ENCODE measurements at places on chromosomes 1 and 21.

DNA sequence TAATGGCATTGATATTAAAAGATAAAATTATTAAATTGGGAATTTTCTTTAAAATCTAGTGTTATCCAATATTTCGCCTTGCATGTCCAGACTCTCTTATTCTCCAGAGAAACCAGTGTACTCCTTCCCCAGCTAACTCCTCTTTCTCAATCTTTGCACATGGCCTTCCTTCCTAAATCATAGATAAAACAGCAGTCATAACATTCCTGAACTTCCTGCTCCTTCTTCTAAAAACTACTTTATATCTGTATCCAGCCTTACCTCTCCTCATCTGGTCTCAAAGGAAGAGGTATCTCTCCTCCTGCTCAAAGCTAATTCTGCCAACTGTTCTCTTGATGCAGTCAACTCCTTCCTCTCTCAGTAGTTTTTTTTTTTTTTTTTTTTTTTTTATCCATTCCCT is 39.5 kb upstream of the NEK7 start:
- no peak for DNase-seq

DNA sequence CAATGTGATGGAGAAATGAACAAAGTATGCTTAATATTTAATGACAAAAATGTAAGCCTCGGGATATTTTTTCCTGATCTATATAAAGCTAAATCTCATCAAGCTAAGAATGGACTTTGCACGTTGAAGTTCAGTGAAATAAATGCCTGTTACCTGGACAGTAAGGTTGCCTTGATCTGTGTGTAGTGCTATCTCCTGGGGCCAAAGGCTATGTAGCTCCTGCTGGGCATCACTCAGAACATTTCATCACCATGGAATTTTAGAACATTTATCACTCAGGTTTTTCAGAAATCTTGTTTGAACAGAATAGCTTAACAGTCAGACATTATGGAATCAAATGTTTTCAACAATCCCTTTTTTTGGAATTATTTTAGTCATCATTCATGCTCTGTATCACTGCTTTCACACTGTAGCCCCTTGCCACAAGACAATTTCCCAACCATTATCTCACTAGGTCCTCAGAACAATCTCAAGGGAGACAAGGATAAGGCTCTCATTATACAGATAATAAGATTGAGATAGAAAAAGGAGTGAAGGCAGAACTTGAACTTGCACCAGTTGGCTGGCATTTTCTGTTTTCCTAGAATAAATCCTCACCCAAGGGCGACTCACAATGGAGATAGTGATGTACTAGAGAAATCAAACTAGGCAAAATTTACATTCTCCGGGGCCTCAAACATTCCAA is 3.7 kb downstream of the OR10J1 start:
- DNase-seq: no peak

GRCh38 chr1:178599087-178599486 is 86.2 kb downstream of the TEX35 start:
- no peak for DNase-seq

- no peak for DNase-seq
These were observed 28.3 kb upstream of the PKN2 start for GRCh38 chr1:88655685-88656299.

- DNase-seq: no peak
These were observed 476.5 kb downstream of the PTPRU start for GRCh38 chr1:29712801-29713200.

GRCh38 chr1:157412308-157412707 is 140.0 kb downstream of the FCRL5 start:
- DNase-seq: no peak

GRCh38 chr1:172004671-172005070 is 163.4 kb downstream of the DNM3 start:
- no peak for DNase-seq

GRCh38 chr1:176552999-176553398 is 90.0 kb downstream of the PAPPA2 start:
- no peak for DNase-seq

DNA sequence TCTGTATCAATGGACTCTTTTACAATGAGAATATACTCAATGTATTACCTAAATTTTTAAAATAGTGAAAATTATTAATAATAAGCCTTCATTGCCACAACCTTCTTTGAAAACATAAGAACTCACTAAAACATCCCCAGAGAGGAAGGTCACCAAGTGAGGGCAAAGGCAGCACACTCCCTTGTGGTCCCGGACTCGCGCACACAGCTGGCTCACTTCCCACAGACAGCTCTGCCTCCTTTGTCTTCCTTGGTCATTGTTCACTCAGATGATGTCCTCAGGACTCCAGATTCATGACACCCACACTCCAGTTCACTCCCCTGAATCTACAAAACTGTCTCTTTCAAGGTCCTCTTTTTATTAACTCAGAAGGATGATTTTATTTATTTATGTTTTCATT is 19.2 kb upstream of the UBR4 start:
- DNase-seq: no peak

DNA sequence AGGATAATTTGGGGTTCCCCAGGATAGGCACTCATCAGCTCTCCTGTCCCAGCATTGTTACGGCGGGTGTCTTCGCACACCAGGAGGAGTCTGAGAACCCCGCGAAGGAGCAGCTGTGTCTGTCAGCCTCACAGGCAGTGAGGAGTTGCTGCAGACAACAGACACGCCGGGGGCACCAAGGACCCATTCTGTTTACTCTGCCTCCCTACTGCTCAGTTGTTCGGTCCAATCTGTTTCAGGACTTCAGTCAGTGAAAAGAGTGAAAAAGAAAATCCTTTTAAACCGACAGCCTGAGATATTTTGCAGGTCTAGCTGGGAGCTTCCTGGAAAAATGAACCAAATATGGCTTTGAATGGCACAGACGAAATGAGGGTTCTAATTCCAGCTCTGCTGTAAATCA is 288.4 kb downstream of the OMA1 start:
- no peak for DNase-seq

DNA sequence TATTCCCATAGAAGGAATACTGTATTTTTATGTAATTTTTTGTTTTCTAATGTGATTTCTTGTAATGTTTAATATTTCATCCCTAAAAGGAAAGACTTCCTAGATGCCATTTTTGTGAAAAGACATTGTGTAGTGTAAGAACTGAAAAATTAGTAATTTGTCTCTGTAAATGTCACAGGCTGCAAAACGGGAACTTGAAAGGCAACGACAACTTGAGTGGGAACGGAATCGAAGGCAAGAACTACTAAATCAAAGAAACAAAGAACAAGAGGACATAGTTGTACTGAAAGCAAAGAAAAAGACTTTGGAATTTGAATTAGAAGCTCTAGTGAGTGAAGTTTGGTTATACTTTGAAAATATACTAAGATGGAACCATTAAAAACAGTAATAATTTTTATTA is 132.2 kb downstream of the ITSN1 start:
- DNase-seq: no peak

DNA sequence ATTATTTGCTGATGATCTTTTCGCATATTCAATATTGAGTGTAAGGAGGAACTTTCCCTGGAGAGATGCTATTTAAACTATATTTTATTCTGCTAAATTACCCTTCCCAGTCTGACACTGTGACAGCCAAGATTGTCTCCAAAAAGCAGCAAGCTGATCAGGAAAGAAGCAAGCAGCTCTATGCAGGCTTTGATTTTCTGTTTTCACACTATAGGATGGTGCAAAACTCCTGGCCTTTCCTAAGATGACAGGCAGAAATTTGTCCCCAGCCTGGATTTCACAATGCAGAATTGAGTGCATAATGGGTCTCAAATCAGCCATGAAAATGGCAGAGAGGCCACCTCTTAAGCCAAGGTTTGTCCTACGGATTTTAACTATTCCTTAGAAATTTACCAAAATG is 1.1 kb downstream of the SGIP1 start:
- no peak for DNase-seq

- DNase-seq: no peak
These were observed 20.6 kb downstream of the DDAH1 start for GRCh38 chr1:85444381-85444780.

GRCh38 chr1:37347104-37347649 is 127.2 kb upstream of the ZC3H12A start:
- DNase-seq: no peak

DNA sequence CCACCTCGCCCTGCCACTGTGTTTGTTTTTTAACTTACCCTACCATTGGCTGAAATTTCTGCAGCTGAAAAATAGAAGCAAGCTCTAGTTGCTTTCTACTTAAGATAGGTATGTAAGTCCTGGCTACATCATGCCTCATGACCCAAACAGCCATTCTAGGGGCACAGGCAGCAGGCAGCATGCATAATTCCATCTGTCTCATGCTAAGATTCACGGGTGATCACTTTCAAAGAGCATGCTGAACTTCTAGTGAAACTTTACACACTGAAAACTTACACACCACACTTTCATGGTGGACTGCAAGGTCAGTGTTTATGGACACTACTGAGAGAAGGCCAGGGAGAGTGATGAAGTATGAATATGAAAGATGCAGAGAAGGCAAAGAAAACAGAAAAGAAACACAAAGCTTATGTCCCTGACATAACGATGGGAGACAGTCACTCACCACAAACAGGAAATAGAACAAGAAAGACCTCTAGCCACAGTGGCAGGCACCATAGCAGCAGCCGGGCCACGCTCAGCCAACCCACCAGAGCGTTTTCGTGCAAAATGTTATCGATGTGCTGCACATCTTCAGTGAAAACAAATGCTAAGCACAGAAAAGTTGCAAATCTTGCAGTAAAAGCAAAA is 102.3 kb upstream of the TIAM1 start:
- DNase-seq: no peak

GRCh38 chr1:214989341-214989740 is 93.2 kb upstream of the KCNK2 start:
- no peak for DNase-seq

DNA sequence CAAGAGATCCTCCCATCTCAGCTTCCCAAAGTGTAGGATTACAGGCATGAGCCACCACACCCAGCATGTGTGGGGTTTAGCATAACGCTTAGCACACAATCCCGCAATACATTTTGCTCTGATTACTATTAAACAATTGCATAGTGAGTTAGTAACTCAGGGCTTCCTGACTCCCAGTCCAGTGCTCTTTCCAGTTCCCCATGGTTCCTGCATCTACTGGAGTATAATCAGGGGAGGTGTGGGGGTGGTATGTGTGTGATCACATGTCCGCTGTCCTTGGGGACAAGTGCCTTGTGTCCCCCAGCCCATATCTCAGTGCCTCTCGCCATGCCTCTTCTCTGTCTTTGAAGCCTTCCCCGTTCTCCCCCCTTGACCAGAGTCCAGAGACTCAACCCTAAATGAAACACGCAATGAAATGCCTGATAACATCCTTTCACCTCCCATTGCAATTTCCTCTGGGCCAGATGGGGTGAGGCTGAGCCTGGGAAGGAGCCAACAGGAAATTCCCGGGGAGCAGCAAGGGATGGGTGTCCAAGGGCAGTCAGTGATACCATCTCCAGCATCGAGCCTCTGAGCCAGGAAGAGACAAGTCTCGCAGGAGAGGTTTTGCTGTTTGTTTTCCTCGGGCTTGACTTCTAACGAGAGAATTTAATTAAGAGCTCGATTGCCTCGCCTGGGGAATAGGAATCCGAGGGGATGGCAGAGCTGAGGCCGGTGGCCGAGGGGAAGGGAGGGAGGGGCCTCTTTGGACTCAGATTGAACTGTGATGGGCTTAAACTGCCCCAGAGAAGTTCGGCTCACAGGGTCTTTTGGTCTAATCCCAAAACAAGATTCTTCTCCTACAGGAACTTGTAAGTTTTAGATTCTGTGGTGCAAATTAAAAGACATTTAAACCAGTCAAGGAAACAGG is 7.7 kb upstream of the HTR1D start:
- no peak for DNase-seq

DNA sequence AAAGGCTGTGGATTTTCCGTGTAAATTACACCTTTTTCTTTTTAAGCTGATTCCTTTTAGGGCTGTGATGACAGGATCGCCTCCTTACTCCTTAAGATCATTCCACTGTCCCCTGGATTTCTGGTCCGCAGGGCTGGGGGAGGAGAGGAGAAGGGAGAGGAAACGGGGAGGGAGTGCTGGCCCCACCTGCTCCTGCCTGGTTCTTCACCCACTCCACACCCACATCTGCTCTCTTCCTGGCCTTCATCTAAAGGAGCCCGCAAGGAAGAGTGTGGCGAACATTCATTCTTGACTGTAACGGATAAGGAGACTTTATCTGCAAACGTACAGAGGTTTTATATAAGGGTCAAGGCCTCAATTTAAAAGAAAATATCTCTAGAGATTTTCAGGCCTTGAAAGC is 242.0 kb downstream of the RHOU start:
- DNase-seq: no peak

DNA sequence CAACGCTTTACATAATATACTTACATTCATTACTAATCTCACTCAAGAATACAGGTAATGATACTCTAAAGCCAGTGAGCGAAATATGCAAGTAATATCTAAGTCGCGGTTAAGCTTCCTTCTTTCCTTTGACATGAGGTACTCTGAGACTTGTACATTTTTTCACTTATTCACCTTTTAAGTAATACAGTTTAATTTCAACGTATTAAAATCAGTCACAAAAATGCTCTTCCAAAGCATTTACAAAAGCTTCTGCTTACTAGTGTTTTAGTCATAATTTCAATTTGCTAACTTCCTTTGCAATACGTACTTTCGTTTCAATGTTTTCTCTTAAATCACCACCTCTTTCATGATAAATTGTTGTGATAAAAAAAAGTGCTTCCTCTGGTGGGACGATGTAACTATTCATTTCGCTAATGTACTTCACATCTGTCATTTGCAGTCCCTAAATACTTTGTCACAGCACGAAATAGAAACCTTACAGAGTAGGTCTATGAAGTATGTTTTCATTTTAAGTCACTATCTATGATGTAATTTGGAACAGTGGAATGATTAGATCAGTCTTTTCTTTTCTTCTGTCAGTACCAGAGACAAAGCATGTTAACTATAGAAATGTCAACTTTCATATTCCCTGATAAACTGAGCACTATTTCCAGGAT is 34.0 kb upstream of the ADGRL4 start:
- no peak for DNase-seq

GRCh38 chr1:207398986-207399385 is 55.1 kb upstream of the CR2 start:
- no peak for DNase-seq

- DNase-seq: no peak
These were observed 200.0 kb downstream of the SLC45A1 start for GRCh38 chr1:8517661-8518489.

DNA sequence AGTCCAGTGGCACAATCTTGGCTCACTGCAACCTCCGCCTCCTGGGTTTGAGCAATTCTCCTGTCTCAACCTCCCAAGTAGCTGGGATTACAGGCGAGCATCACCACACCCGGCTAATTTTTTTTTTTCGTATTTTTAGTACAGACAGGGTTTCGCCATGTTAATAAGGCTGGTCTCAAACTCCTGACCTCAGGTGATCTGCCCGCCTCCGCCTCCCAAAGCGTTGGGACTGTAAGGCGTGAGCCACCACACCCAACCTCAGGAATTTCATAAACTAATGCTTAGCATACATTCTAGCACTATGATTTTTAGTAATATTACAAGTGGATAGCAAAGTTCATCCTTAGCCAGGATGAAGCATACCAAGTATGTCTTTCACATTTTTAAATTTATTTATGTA is 8.7 kb downstream of the DNAJC11 start:
- no peak for DNase-seq

GRCh38 chr1:151710187-151710840 is 6.3 kb downstream of the CELF3 start:
- peak; percentile 74 for DNase-seq

All from testis (tissue), 5 donors.